ENCODE measurements at places on chromosomes 13 and 19. TPM values are rescaled to one million over a fixed set of nuclear protein-coding genes. Genes with fewer than 3 reads are reported as not detected.

DNA sequence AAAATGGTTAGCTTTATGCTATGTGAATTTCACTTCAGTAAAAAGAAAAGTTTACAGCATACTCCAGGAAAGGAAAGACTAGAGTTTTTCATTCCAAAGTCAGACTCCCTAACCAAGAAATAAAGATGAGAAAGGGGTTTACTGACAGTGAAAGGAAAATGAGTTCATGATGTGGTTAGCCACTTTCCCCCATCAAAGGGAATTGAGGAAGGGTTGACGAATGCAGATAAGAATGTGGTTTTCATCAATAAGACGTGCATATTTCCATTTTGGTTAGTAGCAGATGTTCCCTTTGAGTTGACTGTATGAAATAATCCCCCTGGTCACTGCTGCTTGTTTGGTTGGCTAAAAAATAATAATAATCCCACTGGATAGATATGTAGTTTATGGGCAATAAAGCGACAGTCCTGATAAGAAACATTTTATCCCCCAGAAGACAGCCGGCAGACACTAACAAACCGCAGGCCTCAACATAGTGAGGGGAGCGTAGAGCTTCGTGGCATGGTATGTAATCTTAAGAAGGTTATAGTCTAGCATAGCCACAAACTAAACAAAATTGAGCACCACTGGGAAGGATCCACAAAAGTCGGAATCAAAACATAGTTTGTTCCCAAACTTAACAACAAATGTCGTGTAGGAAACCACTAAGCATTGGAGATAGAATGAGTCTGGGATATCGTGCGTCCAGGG lies 114.8 kb downstream of the COL4A2 start:
- peaks cover 3% of the 10 kb centered on the region for H3K36me3 ChIP-seq
- no peaks in the 10 kb centered on the region for H3K27me3 ChIP-seq
- H3K27ac ChIP-seq = no peak overlapping the region
- H3K4me1 ChIP-seq = peaks cover 4% of the 10 kb centered on the region
- DNase-seq = no peak
- no peak overlapping the region for H3K4me3 ChIP-seq

GRCh38 chr19:13104360-13104847 lies 1.7 kb upstream of the LYL1 start:
- H3K4me3 ChIP-seq = peak overlapping the region; percentile 39
- DNase-seq = peak; percentile 73
- H3K4me1 ChIP-seq = no peaks in the 10 kb centered on the region
- H3K27ac ChIP-seq = peak overlapping the region; percentile 50
- H3K36me3 ChIP-seq = peaks cover 37% of the 10 kb centered on the region

GRCh38 chr13:106186366-106187030 lies 349.0 kb downstream of the EFNB2 start:
- no peak overlapping the region for H3K27ac ChIP-seq
- H3K36me3 ChIP-seq = no peaks in the 10 kb centered on the region
- DNase-seq = no peak
- H3K4me1 ChIP-seq = no peaks in the 10 kb centered on the region

DNA sequence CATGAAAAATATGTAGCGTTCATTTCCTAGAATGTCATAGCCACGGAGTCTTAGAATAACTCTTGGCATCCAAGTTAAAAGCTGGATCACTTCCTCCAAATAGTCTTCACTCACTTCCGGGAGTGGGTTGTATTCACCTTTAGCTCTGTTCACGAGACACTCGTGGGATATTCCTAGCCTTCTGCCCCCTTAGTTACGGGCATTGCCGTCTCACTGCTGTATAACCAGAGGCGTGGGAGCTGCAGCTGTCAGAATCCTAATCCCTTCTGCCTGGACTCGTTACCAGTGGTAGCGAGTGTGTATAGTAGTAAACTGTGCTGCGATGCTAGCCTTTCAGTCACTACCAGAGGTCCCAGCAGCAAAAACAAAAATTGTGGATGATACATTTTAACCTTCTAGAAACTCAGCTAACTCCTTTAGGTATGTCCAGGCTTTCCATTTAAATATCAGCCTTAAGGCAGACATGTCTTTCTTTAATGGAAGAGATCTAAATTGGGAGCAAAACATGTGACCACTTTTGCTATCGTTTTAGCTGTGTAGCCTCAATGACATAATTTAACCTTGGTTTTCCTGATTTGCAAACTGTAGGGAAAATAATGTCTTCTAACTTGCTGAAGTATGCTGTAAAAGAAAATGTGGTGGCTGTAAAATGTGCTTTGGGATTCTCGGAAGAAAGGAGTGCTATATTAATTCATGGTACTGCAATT lies 34.1 kb downstream of the ERCC5 start:
- no peak for DNase-seq
- peaks cover 5% of the 10 kb centered on the region for H3K36me3 ChIP-seq
- peak overlapping the region; percentile 73 for H3K27ac ChIP-seq

- H3K4me1 ChIP-seq = no peaks in the 10 kb centered on the region
- H3K4me3 ChIP-seq = no peak overlapping the region
- peaks cover 28% of the 10 kb centered on the region for H3K36me3 ChIP-seq
- no peaks in the 10 kb centered on the region for H3K27me3 ChIP-seq
- H3K27ac ChIP-seq = no peak overlapping the region
- DNase-seq = no peak
These were observed 39.0 kb downstream of the PIBF1 start for GRCh38 chr13:72820898-72821279.

DNA sequence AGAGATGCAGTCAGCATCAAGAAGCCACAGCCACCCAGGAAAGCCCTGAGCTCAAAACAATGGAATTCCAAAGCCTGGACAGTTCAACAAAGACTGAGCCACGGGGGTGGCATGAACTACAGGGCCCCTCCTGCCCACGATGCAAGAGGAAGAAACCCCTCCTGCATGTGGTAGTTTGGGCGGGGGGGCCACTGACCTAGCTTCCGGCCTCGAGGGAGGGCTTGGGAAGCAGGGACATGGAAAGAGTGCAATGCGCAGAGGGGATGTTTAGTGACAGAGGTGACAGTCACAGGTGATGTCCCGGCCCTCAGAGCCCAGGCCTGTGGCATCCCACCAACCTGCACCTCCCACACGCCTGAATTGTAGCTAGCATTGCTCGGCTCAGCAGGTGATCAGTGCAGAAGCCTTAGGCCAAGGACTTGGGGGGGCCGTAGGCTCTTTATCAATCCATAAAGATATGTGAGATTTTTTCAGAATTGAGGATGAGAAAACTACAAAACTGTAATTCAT lies 318.8 kb downstream of the TEX29 start:
- H3K36me3 ChIP-seq = no peaks in the 10 kb centered on the region
- H3K27me3 ChIP-seq = peaks cover 4% of the 10 kb centered on the region
- H3K27ac ChIP-seq = no peak overlapping the region

DNA sequence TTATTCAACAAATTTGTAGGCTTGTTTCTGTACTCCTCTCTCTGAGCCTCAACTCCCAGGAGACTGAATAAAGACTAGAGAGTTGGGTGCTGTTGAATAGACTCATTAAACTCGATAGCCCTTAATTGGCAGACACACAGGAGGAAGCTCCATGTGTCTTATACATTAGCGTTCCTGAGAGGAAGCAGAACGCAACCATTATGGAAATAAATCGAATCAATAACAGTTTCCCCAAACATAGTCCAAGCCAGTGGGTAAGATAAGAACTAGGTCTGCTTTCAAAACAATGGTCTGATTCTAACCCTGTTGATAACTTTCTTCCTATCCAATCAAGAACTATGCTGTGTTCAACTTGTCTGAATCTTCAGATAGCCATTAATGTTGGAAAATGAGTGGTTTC lies 118.1 kb upstream of the FNDC3A start:
- H3K36me3 ChIP-seq = no peaks in the 10 kb centered on the region
- H3K4me3 ChIP-seq = no peak overlapping the region
- no peaks in the 10 kb centered on the region for H3K4me1 ChIP-seq
- H3K27ac ChIP-seq = no peak overlapping the region

- H3K36me3 ChIP-seq = no peaks in the 10 kb centered on the region
- no peak overlapping the region for H3K4me3 ChIP-seq
- peaks cover 95% of the 10 kb centered on the region for H3K27me3 ChIP-seq
- no peak for DNase-seq
- no peak overlapping the region for H3K27ac ChIP-seq
These were observed 1.1 kb downstream of the APC2 start for GRCh38 chr19:1450735-1451731.

DNA sequence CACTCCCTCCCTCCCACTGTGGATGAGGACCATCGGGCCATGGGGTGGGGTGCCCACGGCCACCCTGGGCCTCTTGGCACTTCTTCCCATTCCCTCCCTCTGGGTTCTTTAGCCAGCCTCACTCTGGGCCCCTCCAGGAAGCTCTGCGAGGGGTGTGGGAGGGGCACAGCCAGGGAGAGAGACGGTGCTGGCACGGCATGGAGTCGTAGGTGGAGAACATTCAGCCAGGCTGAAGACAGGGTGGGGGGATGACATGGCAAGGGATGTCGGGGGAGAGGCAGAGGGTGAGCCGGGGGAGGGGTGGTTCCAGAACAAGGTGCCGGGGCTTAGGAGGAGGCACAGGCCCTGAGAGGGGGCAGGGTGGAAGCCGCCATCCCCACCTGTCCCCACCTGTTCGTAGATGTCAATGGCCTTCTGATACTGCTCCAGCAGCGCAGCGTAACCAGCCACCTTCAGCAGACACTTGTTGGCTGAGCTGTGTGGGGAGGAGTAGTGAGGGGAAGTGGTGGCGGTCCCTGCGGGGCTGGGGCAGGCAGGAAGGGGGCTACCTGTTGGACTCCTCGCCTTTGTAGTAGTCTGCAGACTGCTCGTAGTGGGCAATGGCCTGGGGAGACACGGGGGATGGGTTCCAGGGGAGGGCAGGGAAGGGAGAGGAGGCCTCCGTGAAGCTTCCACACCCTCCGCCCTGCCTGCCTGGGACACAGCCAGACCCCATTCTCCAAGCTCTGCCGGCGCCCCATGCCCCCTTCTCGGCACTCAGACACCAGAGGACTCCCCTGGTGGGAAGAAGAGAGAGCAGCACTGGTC lies 8.8 kb upstream of the KPTN start:
- no peaks in the 10 kb centered on the region for H3K36me3 ChIP-seq
- H3K4me3 ChIP-seq = no peak overlapping the region
- H3K27me3 ChIP-seq = no peaks in the 10 kb centered on the region

The SMIM24 gene
- not detected for total RNA-seq

The PSMD8 gene
- 358 TPM for total RNA-seq

The CACNA1A gene
- 0.49 TPM for total RNA-seq
